ENCODE measurements at places on chromosomes 3 and 15.

- no peak for DNase-seq
These were observed 66.5 kb downstream of the LEKR1 start for GRCh38 chr3:156892701-156893100.

DNA sequence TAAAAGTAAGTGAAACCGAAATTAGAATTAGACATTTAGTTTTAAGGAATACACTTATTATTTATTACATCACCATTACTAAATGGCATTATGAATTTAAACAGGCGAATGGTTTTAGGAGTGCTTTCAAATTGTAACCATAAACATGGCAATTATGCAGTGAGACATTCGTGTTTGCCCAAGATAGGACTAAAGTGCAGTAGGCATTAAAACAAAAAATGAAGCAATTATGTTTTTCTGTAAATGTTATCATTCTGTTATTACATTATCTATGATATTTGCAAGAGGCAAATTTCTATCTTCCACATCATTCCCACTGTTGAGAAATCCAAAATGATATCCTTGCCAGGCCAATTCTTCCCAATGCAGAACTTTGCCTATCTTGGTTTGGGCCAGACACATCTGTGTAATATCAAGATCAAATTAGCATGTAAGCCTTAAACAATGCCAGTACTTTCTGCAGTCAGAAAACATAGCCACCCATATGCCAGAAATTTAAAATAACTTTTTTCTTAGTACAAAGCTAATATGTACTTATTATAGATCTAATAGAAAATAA is 156.9 kb downstream of the ATP8B4 start:
- DNase-seq, result no peak

DNA sequence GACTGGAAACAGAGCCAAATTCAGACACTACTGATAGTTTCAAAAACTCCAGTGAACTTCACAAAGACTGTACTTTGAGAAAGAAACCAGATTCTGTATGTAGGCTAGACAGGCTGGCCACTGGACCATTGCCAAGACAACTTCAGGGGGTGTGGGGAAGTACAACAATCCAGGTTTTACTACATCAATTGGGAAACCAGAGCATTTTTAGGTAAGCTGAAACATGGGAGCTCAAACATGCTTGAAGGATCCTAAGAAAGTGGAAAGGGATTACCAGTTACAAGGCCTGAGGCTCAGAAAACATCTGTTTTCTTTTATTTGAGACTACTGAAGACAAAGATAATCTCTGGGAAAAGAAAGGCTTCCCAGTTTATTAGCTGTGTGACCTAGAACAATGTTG is 26.9 kb upstream of the ZNF280D start:
- DNase-seq, result no peak

DNA sequence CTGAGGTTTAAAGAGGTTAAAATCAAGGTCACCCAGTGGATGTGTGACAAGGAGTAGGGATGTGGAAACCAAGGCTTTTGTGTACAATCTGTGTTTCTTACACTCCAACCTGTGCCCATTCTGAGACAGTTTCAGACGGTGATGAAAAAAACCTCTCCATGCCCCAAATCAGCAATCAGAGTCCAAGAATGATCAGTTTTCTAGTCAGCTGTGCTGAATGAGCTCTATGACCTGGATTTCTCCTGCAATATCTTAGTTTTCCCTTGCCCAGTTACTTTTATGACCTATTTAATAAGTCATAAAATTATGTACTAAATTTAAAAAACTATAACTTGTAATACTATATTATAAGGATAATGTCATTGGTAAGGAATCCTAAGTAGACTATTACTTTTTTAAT is 37.5 kb upstream of the CBLB start:
- DNase-seq, result no peak

- DNase-seq, result no peak
These were observed 21.9 kb downstream of the LTF start for GRCh38 chr3:46442576-46443530.

DNA sequence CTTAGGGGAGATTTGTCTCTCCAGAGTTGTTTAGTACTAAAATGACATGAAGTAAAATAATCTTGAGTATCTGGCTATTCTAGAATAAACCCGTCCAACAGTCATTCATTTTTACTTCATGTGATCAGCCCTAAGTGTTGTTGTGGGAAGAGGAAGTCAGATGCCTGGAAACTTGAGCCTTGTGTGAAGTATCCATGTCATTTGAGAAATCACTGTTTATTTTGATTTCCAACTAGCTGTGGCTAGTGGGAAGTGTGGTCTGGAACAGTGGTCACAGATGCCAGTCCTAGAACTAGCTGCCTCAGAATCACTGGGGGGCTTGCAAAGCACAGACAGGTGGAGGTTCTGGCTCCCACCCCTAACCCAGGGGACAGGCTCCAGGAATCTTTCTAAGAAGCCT is 77.7 kb upstream of the LIMD1 start:
- DNase-seq, result no peak

DNA sequence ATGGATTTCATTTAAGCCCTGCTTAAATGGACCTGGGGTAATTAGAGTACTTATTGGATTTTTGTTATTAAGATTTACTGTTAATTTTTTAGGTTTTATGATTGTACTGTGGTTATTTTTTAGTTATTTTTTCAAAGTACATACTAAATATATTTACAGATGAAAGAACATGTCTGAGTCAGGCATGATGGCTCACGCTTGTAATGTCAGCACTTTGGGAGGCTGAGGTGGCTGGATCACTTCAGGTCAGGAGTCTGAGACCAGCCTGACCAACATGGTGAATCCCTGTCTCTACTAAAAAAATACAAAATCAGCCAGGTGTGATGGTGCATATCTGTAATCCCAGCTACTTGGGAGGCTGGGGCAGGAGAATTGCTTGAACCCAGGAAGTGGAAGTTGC is 16.2 kb upstream of the RPL24 start:
- DNase-seq, result no peak

DNA sequence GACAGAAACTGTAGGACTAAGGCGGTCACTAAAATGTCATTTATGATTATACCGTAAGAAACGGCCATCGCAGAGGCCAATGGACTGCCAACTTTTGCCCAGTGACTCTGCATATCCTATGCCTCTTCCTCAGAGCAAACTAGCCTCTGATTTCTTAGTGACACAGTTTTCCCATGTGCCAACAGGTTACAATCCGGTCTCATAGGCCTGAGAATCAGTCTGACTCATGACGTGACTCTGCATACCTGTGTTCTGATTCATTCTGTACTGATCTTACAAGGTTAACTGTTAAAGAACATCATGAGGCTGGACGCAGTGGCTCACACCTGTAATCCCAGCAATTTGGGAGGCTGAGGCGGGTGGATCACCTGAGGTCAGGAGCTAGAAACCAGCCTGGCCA is 17.8 kb downstream of the RUBCN start:
- DNase-seq, result no peak

Data from hematopoietic multipotent progenitor cell treated with erythropoietin and hydrocortisone succinate and interleukin-3 and kit ligand, for 15 days (in vitro differentiated cells).